OCI-M1 (cell line): ENCODE measurements at places on chromosomes 4 and X.

DNA sequence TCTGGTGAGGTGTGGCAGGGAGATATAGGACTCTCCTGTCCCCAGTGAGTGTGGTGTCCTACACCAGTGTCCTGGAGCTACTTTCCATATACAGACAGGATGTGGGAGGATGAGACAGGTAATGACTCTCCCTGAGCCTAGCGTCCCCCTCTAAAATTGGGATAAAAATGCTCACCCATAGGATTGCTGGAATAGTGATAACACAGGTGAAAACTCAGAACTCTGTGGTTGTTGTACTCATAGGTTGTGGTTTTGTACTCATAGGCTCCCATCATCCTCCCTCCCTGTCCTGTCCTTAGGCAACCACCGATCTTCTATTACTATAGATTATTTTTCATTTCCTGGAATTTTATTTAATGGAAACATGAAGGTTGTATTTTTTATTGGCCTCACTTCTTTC lies 60.7 kb upstream of the NXF3 start:
- DNase-seq = no peak

GRCh38 chr4:52991472-52991871 lies 129.4 kb downstream of the RASL11B start:
- no peak for DNase-seq

- no peak for DNase-seq
Observed at GRCh38 chr4:53629296-53629695, 38.0 kb upstream of the LNX1 start.

- no peak for DNase-seq
Observed at GRCh38 chr4:156983366-156983765, 11.8 kb upstream of the PDGFC start.

GRCh38 chr4:5033281-5033841 lies 14.1 kb upstream of the CYTL1 start:
- no peak for DNase-seq

- peak; percentile 60 for DNase-seq
Observed at GRCh38 chrX:150693725-150694574, 754 bp downstream of the MTMR1 start.

GRCh38 chrX:17170973-17171372 lies 204.0 kb upstream of the NHS start:
- DNase-seq = no peak

DNA sequence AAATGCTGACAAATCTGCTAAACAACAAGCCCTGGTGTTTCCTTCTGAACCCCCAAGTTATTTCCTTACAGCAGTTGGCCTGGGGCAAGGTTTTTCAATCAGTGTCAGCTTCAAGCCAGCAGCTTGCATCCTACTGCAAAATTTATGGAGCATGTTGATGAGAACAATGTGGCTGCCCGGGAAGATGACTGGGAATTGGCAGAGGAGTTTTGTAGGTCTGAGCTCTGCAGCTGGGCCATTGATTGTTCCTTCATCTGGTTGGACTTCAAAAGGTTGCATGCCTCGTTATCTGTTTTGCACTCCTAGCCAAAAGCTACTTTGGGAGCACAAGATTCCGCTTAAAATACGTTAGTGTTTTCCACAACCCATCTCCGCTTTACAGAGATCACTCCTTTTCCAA lies 1030.3 kb upstream of the LCORL start:
- DNase-seq = no peak

DNA sequence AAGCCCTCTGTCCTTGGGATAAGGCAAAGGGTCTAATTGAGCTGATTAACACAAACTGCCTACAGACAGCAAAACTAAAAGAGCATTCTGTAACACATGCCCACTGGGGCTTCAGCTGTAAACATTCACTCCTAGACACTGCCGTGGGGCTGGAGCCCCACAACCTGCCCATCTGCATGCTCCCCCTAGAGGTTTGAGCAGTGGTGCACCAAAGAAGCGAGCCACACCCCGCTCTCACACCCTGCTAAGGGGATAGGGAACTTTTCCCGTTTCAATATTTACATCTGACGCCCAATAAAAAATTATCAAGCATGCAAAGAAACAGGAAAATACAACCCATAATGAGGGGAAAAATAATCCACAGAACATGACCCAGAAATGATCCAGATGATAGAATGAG lies 46.9 kb upstream of the HSD17B10 start:
- DNase-seq = peak; percentile 40

- DNase-seq = peak; percentile 37
Observed at GRCh38 chr4:107066621-107067020, 30.5 kb upstream of the DKK2 start.

DNA sequence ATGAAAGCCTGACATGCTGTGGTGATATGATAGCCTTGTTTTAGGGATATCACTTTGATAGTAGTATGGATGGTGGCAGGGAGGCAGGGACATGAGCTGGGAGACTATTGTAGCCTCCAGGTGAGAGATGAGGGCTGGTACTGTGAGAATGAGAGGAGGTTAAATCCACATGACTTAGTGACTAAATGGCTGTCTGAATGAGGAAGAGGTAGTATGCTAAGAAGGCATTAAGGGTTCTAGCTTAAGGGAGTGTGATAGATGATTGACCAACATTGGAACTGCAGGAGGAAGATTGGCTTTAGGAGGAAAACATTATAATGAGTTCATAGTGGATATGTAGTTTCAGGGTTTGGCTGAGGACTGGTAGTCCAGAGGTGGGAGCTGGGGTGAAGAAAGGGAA lies 195.0 kb upstream of the ANK2 start:
- no peak for DNase-seq

GRCh38 chr4:159386620-159387019 lies 283.7 kb downstream of the RAPGEF2 start:
- no peak for DNase-seq

DNA sequence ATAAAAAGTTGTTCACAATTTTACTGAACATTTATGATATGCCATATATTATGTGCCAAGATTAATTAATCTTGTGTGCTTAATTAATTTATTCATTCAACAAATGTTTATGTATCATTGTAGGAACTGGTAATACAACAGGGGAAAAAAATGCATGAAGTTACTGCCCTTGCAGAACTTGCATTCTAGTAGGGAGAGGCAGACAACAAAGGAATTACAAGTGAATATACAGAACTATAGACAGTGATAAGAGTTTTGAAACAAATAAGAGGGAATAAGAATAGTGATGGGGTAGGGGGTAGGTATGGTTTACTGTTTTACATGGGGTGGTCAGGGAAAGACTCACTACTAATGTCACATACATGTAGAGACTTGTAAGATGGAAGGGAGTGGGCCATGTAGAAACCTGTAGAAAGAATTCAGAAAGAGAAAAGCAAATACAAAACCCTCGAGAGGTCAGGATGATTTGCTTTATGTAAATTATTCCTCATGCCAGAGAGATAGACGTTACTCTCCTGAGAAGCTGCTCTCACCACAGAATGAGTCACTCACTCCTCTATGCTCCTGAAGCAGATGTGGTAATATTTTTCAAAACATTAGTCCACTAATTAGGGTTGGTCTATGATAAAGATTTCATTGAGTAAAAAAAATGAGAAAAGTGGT lies 855.0 kb upstream of the GRID2 start:
- peak; percentile 85 for DNase-seq

DNA sequence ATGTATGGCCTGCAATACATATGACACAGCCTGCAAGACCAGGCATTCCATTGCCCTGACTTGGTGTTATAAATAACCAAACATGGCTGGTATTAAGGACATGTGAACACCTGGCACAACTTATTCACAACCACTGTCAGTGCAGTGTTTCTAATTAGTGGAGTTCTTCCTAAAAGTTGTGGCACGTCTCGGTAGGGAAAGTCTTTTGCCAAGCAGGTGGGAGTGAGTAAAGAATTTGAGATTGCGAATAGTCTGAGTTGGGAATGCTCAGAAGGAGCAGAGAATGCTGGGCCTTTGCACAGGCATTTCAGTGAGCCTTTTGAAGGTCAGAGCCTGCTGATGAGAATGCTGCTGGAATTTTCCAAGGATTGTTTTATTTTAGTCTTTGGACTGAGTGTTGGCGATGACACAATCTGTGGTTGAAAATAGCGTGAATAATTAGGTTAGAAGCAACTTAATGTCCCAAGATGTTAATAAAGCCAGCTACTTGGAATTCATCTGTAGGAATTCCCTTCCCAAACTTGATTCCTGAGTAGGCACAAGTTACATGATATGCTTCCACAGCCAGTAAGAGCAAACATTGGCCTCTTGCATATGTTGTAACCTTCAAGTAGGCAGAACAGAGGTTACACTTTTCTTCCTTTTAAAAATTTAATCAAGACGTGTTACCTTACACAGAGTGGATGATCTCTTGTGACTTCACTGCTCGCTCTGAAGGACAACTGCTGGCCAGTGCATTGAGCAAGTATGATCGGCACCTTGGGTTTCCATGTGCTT lies 83.6 kb upstream of the PGRMC2 start:
- no peak for DNase-seq

- DNase-seq = no peak
Observed at GRCh38 chr4:137994853-137995252, 247.3 kb downstream of the SLC7A11 start.

DNA sequence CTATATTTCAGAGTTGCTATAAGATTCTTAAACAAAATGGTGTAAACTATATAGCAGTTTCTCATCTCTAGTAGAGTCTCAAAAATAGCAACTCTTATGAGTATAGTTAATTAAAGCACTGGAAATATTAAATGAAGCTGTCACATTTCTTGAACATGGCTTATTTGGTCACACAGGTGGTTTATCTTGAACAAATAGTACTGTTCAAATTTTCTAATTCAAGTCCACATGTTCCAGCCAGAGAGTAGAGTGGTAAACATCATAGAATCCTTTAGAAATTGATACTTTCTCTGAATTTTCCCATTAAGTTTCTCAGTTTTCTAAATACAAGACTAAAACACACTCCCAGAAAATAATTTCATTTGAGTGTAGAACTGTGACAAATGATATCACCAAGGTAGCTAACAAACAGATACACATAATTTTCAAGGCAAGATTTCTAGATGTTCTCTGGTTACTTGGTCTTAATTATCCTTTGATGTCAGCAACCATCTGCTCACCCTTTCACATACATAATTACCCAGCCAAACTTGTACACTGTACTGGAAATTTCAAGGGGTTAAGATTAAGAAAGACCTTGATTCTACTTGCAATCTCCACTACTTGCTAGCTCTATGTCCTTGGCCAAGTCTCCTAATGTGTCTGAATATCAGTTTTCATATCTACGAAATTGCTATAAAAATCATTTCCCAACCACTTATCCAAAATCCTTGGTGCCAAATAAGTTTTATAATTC lies 24.3 kb upstream of the PAK3 start:
- DNase-seq = no peak

DNA sequence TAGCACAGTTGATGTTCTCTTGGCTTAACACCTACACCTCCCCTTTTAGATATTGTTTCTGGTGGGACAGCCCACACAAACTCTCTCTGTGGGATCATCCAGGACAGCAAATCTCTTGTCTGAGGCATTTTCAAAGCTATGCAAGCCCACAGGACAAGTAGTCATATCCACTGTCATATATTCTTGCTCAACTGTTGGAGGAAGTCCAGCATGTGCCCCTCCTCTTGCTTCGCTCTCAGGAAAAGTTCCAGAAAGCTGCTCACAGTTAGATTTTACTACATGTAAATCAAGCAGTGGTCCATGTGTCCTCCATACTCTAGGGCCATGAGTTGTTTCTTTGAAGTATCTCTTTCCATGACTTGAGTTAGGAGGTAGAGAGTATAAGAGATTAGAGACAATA lies 260.7 kb downstream of the INPP4B start:
- no peak for DNase-seq

GRCh38 chr4:95363559-95363925 lies 185.2 kb downstream of the UNC5C start:
- DNase-seq = no peak

- no peak for DNase-seq
Observed at GRCh38 chr4:4227510-4228355, 1.0 kb upstream of the OTOP1 start.

- no peak for DNase-seq
Observed at GRCh38 chr4:26334366-26334765, 13.6 kb downstream of the RBPJ start.

GRCh38 chr4:49032440-49033161 lies 46.5 kb downstream of the CWH43 start:
- DNase-seq = peak; percentile 65

DNA sequence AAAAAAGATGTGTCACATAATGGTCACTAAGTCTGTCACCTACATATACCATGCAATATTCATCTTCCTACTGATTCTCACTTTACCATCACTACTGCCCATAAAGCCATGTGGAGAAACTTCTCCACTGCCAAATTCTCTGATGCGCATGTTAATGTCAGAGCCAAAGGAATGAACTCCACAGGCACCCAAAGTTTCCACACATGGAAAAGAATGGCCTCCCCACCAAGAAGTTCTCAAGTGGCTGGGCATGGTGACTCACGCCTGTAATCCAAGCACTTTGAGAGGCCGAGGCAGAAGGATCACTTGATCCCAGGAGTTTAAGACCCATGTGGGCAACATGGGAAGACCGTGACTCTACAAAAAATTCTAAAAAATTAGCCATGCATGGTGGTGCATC lies 43.8 kb upstream of the UGDH start:
- no peak for DNase-seq

DNA sequence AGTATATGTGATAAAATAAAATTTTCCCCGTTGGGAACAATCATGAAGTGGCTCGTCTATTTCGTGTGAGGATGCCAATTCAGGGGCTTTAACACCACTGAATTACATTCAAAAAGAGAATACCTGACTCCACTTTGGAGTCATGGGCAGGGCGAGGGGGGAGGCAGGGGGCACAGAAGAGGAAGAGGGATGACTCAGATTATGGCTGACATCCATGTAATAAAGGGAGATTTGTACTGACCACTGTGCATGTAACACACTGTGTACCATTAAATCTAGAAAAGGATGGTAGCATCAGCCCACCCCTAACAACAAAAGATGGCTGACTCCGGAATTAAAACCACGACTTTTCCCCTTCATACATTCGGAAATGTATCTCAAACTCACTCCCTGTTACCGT lies 1.3 kb downstream of the SLC9A7 start:
- DNase-seq = no peak

- DNase-seq = peak; percentile 39
Observed at GRCh38 chrX:49106930-49107329, 16.6 kb downstream of the GPKOW start.

DNA sequence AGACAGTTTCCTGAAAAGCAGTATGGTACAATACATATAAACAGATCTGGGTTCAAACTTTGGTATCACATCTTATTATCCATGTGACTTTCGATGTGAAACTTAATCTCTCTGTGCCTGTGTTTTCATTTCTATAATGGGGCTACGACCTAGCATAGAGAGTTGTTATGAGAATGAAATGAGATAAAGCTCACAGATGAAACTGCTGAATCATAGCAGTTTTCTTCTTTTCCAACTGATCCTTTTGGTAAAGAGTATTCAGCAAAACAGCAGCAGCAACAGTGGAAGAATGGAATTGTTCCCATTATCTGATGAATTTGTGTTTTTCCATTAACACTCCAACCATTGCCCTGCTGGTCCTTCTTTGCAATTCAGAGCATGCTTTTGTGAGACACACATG lies 16.3 kb downstream of the AMBN start:
- DNase-seq = peak; percentile 32
